Thoracic aorta (tissue), 2 donors: ENCODE measurements at places on chromosomes 5 and 9. TPM values are rescaled to one million over a fixed set of nuclear protein-coding genes. Genes with fewer than 3 reads are reported as not detected.

GRCh38 chr5:177371120-177372033 is 12.9 kb upstream of the SLC34A1 start:
- no peak for DNase-seq

DNA sequence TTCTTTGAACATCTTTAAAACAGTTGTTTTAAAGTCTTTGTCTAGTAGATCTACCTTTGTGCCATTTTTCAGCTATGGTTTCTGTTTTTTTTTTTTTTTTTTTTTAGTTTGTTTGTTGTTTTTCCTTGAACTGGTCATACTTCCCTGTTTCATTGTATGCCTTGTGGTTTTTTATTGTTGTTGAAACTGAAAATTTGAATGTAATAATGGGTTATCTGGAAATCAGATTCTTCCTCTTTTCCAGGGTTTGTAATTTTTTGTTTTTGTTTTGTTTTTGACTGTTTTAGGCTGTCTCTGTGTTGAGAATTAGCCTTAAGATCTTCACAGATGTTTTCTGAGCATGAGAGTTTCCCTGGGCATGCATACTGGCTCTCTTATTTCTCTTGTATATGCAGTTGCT is 269.6 kb upstream of the DAP start:
- no peak for DNase-seq

DNA sequence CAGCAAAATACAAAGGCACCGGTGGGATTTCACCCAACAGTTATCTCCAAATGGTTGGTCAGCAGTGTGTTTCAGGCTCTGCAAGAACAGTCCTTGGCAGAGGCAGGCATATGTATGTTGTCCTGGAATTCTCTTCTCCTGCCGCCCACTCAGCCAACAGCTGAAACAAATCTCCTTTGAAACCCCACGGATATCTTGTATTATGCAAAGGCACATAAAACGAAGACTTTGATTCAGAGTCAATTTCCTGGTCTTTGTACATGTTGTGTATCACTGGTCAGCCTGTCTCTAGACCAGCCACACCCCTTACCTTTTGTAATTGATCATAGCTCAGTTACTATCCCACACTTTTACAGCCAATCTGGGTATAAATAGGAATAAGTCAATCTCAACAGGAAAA is 29.2 kb downstream of the FREM1 start:
- no peak for DNase-seq

The GPR21 gene
- 6.4 TPM for total RNA-seq

The DPYSL3 gene
- total RNA-seq: 255 TPM

DNA sequence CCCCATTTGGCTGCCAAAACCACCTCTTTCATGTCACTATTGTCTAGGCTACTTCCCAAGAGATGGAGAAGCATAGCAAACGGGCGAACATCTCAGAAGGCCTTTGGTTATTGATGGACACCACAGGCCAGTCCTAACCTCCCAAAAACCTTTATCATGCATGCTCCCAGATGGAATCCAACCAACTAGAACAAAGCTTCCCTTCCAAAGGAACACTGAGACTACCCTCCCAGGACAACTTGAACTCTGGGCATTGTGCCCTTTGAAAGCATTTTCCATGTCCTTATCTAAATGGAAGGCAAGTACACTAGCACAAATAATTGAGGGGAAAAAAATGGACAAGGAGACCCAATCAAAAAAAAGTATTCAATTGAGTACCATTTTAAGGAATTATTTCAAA is 65.6 kb downstream of the SPOCK1 start:
- no peak for DNase-seq

DNA sequence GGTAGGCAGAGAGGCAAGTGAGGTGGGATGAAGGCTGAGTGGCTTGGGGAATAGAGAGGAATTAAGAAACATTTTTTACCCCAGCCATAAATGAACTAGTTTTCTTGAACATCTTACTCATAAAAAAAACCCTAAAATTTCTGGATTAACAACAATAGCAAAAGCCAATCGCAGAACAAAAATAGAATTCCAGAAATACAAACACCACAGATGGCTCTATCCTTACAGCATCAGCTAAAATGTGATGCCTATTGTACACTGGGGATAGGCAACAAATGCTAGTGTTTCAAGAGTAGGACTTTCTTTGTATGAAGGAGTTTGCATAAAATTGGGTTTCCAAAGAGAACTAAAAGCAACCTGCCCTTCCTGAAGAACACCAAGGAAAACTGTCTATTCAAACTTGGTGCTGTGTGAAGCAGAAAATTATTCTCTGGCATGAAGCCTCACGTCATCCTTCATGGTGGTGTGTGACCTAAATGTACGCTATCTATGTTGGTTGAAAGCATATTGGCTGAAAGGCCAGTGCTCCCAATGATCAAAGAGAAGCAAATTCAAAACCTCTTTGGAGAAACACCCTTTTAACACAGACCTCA is 82.9 kb downstream of the JAKMIP2 start:
- DNase-seq: no peak

GRCh38 chr9:2013743-2014475 is 1.2 kb upstream of the SMARCA2 start:
- DNase-seq: no peak

The STK32A gene
- total RNA-seq: 8.0 TPM

GRCh38 chr5:16881251-16881650 is 54.8 kb downstream of the MYO10 start:
- no peak for DNase-seq
